ENCODE measurements at places on chromosomes 16 and 17.
A peak's percentile ranks its signal among the peaks of the same experiment; 100 is the strongest.

- DNase-seq, result no peak
Measured at GRCh38 chr16:60419859-60420258, 1616.4 kb downstream of the CDH8 start.

- no peak for DNase-seq
Measured at GRCh38 chr16:8243981-8244380, 346.3 kb downstream of the TMEM114 start.

- DNase-seq, result peak; percentile 31
Measured at GRCh38 chr16:49463529-49463928, 89.9 kb downstream of the C16orf78 start.

DNA sequence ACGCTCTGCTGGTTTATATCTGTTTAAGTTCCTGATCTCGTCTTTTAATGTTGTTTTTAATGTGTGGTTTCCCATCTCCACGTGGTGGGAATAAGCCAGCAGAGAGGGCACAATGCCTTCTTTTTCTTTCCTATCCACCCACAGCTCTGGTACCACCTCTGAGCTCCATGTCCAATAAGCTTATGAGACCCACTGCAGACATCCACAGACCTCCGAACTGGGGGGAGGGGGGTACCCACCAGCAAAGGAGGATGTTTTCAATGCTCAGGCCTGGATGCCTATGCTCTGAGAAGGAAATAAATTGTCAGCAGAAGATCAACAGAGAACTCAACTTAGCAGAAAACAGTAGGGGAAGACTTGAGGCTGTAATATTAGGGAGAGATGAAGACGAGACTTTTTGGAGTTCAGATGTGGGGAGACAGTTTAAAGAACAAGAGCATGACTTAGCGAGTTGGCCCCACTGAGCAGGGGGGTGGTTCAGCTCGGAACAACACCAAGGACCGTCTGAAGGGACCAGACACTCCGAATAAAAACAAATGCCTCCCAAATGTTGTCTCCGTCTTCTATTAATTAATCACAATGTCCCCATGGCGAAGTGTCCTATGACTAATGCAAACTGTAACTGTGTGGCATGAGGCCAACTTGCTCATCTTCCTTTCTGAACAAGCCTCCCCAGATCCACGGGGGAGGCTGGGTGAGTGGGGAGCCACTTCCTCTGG lies 62.7 kb downstream of the GAS7 start:
- DNase-seq, result no peak

- DNase-seq, result no peak
Measured at GRCh38 chr16:66306366-66307150, 59.9 kb upstream of the CDH5 start.

DNA sequence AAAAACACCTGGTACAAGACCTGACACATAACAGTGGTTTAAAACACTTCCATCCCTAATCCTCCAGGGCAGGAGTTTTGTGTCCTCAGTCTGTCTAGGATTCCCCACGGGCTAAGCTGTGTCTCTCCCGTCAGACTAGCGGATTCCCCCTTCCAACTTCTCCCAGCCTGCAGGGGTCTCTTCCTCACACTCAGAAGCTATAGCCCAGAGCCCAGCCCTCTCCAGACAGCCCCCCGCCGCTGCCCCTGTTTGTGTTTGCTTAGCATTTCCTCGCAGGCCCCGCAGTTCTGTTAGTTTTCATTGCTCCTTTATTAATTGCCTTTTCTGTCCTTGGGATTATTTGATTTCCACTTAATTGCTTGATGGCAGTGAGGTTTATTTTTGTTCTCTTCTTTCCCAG lies 91.2 kb downstream of the TMEM132E start:
- DNase-seq, result no peak

- peak; percentile 68 for DNase-seq
Measured at GRCh38 chr17:66373944-66374817, 71.8 kb downstream of the PRKCA start.

DNA sequence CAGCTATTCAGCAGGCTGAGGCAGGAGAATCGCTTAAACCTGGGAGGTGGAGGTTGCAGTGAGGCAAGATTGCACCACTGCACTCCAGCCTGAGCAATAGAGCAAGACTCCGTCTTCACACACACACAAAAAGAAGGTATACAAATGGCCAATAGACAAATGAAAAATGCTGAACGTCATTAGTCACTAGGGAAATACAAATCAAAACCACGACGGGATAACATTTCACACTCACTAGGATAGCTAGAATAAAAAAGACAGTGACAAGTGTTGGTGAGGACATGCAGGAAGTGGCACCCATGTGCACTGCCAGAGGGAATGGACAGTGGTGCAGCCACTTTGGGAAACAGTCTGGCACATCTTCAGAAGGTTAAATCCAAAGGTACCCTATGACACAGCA lies 172.9 kb downstream of the FTO start:
- no peak for DNase-seq

GRCh38 chr16:49491771-49492761 lies 118.5 kb downstream of the C16orf78 start:
- peak; percentile 55 for DNase-seq

- no peak for DNase-seq
Measured at GRCh38 chr17:42333053-42333452, 44.8 kb downstream of the STAT5A start.

- DNase-seq, result no peak
Measured at GRCh38 chr16:57377080-57377841, 5.0 kb downstream of the CX3CL1 start.

- DNase-seq, result no peak
Measured at GRCh38 chr17:6986676-6987075, 9.2 kb upstream of the ALOX12 start.

DNA sequence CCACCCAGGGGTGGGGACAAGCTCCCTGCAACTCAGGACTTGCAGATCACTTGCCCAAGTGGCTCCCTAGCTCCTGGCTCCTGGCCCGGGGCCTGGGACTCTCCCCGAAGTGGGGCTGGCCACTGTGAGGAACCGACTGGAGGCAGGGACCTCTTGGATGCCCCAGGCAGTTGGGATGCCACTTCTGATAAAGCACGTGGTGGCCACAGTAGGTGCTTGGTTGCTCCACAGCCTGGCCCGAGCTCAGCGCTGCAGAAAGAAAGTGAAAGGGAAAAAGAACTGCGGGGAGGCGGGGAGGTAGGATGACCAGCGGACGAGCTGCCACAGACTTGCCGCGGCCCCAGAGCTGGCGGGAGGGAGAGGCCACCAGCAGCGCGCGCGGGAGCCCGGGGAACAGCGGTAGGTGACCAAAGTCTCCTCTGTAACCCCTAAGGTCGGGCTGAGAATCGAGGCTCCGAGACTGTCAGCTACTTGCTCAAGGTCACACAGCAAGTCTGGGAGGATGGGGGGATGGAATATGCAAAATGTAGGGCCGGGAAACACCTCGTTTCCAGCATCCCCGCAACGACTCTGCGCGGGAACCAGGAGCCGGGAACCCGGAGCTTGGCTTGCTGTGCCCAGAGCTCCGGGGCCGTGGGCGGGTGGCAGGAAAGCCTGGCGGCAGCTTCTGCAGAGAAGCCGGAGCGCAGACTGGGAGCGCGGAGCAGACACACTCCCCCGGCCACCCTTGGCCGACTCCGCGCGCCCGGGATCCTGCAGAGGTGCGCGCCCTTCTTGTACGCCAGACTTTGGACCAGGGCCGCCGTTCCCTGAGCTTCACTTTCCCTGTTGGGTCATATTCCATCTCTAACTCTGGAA lies 1.9 kb downstream of the CIITA start:
- peak; percentile 86 for DNase-seq

GRCh38 chr17:41910701-41911391 lies 7.9 kb downstream of the ACLY start:
- DNase-seq, result no peak

DNA sequence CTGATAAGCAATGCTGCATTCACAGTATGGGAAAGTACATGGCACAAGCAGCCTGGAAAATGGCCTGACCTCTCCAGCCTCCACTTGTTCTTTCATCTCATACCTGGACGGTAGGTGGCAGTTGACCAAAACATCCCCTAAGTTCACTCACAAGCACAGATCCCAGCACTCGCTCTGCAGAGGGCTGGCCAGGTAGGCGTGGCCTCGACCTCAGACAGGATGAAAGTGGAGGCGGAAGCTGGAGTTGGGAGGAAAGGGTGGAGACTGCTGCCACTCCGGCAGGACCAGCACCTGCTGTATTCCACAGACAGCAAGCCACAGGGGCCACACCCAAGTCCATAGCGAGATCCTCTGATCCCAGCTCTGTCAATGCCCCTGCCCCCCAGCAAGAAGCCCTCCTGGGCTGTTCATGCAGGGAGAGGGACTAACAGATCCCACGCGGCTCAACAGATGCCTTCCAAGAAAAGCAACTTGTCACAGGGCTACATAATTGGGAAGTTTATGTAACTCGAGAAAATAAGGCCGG lies 31.3 kb downstream of the ZCCHC14 start:
- peak; percentile 99 for DNase-seq

DNA sequence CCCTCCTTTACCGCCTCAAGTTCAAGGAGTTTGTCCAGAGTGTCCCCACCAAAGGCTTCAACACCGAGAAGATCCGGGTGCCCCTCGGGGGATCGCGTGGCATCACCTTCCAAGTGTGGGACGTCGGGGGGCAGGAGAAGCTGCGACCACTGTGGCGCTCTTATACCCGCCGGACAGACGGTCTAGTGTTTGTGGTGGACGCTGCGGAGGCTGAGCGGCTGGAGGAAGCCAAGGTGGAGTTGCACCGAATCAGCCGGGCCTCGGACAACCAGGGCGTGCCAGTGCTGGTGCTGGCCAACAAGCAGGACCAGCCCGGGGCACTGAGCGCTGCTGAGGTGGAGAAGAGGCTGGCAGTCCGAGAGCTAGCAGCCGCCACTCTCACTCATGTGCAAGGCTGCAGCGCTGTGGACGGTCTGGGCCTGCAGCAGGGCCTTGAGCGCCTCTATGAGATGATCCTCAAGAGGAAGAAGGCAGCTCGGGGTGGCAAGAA lies 1.1 kb downstream of the ARL4D start:
- DNase-seq, result no peak

GRCh38 chr16:1125471-1125870 lies 27.4 kb upstream of the CACNA1H start:
- DNase-seq, result peak; percentile 64

GRCh38 chr16:8178271-8178670 lies 412.0 kb downstream of the TMEM114 start:
- no peak for DNase-seq

- no peak for DNase-seq
Measured at GRCh38 chr16:61564716-61565115, 471.5 kb downstream of the CDH8 start.

DNA sequence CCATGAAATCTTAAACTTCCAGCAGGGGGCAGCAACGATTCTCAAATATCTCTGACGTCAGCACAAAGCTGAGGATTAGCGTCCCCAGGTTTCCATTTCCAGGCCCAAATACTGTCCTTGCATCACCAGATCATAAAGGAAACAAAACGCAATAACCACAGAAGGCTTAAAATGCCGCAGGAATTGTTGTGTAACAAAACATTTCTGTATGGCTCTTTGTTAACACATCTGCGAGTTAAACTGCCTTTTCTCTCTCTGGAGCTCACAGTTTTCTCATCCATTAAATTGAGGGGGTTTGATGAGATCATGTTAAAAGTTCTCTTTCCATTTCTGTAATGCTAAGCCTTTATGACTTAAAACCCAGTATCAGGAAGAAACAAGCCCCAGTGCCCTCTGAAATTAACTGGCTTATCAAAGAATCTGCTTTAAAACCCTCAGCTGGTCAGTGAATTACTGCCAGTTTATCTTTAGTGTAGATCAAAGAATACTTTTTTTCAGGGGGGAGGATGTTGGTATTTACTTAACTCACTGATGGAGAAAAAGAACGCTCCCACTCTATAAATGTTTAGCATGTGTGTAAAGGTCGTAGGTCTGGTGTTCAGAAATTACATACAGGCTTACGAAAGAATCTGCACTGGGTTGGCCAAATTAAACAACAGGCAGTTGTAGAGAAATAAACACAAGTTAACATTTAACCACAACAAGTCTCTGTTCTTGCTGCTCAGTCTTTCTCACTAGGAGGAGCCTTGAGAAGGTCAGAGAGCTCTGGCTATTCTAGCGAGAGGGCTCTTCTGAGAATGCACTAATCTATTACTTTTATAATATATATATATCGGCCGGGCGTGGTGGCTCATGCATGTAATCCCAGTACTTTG lies 10.6 kb upstream of the TERF2 start:
- DNase-seq, result peak; percentile 95
